ENCODE measurements at places on chromosomes 2 and 18.

DNA sequence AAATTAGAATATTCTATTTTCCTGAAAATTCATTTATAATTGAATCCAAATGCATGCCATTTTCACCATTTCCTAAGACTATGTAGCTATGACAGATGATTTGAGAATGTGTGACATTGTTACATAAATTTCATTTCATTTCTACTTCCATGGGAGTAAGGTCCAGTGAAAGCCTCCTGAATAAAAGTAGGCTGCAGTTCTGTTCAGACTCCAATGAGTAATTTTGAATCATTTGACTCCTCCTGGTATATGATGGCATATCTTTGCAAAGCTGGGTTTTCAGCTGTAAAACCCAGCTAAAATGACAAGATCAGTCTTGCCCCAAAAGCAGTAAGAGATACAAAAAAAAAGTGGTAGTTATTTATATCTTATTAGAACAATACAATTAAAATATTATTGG lies 101.0 kb upstream of the DNAJC10 start:
- peak; percentile 17 for DNase-seq

- no peak for DNase-seq
Measured at GRCh38 chr2:145068509-145068908, 548.6 kb upstream of the ZEB2 start.

- DNase-seq = no peak
Measured at GRCh38 chr2:237865623-237866041, 6.2 kb downstream of the RAMP1 start.

DNA sequence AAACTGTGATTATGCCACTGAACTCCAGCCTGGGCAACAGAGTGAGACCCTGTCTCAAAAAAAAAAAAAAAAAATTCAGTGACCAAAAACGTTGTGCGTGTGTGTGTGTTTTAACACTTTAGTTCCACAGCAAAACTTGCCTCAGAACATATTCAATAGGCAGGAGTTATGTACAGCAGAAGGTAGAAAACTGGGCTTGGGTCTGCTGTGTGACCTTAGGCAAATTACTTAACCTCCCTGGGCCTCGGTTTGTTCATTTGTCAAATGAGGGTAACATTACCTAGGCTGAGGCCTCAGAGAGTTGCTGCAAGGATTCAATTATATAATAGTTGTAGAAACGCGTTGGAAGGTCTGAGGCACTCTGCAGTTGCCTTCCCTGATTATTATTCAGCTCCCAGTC lies 10.3 kb upstream of the SCG2 start:
- no peak for DNase-seq

DNA sequence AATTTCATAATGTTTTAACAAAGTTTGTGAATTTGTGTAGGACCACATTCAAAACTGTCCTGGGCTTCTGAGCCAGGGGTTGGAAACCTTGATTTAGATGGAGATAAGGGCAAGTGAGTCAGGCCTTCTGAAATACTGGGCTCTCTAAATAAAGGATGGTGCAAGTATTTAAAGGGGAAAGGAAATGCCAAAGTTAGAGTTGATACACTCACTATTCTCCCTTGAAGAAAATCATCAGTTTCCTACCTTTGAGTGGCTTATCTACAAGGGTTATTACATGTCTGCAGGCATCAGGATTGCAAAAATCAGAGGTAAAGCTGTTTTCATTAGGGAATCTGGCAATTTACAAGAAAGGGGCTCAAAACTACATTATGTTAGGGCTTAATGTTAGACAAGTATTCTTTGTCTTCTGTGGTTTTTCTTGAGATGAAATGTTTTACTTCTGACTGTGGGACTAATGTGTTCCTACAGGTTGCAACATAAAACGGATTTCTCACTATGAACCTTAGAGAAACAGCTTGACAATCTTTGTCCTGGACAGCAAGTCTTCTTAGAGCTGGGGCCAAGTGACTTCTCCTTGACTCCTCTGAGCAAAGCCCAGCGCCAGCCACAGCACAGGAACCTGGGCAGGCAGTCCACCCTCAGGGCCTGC lies 31.1 kb downstream of the RNU4ATAC start:
- DNase-seq = peak; percentile 77

DNA sequence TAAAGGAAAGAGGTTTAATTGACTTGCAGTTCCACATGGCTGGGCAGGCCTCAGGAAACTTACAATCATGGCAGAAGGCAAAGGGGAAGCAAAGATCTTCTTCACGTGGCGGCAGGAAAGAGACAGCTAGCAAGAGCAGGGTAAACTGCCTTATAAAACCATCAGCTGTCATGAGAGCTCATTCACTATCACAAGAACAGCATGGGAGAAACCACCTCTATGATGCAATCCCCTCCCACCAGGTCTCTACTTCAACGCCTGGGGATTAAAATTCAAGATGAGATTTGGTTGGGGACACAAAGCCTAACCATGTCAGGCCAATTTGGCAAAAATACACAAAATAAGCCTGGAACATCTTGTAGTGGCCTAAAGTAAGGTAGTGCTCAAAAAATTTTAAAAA lies 152.6 kb downstream of the COL6A3 start:
- DNase-seq = no peak

DNA sequence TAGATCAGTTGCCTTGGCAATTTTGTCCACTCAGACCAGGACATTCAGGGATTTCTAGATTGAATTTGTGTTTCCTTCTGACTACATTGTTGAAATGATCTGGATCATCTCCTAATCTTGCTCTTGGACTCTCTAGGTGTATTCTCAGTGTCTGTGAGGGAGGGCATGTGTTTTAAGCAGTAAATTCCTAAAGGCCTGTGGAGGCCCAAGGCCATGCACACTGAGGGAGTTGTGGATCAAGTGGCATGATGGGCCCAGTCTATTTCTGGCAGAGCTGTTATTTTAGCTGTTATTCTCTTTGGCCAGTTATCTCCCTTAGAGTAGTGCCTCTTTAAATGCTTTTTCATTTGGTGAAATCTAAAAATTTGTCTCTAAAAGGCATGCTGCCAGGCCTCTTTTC lies 144.9 kb downstream of the RPIA start:
- no peak for DNase-seq

- DNase-seq = no peak
Measured at GRCh38 chr18:77079954-77080682, 52.5 kb downstream of the MBP start.

DNA sequence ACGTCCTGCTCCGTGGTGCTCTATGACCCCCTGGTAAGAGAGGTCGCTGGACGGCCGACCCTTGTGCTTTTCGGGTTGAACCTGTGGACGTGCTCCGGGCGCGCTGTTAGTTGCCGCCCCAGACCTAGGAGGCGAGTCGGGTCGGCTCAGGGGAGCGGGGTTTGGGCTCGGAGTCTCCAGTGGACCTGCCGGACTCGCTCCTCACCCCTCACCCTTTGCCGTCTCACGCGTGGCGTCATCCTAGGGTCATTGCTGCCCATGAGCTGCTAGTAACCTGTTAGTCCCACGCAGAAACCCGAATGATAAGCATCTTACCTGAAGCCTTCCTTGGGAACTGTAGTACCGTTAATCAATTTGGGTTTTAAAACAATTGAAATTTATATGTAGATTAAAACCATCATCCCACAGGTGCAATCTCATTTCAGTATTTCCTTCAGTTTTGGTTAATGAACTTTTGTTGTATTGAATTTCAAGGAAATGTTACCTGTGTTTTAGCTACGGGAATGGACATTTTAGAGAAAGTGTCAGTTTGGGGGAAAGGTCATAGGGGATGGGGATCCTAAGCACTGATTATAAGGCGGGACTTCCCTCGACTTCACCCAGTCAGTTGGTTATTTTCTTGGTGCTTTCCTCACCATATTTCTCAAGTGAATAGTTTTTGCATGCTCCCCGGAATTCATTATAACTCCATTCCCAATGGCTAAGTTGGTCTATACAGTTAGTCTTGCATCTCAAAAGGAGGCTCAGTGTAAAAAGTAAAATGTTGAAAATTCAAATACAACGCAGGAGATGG lies 536 bp downstream of the ELP2 start:
- DNase-seq = peak; percentile 8

DNA sequence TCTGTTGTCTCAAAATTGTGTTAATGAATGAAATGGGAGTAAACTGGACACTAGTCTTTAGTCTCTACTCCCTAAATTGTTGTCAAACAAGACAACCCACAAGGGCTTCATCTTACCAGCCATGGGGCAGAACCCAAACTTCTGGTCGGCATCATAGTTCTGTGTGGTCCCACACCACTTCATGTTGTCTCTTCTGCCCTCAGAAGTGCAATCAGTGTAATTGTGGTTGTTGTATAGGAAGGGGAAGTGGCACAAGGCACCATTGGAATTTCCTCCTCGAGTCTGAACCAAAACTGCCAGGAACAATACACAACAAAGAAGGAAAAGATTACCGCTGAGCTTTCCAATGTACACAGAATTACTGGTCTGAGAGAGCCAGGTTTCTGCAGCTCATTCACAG lies 12.6 kb downstream of the FN1 start:
- no peak for DNase-seq

DNA sequence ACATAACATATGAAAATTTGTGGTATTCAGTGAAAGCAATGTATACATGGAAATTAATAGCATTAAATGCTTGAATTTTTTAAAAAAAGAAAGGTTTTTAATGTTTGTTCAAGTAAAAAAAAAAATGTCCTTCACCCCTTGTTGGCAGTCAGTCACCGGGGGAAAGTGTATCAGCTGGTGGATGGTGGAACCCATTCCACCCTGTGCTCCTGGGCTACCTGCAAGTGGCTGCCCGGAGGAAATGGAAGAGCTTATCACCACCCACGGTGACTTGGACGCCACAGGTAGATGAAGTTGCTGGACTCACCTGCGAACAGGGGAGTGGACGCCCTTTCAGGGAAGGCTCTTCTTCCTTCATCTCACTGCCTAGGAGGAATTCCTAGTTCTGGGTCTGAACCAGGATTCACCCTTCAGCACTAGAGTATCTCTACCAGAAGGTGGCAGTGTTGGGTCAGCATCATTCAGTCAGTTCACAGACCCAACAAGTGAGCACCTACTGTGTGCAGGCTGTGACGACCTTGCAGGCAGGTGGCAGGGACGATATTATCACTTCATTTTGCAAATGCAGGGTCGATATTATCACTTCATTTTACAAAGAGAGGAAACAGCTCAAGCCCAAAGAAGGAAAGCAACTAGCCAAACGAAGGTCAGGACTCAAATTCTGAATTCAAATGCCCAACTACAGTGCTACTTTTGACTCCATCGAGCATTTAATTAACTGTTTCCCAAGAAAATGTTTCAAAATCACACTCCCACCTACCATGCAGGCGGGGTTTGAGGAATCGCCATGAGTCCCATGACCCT lies 35.8 kb downstream of the CIB4 start:
- peak; percentile 54 for DNase-seq

DNA sequence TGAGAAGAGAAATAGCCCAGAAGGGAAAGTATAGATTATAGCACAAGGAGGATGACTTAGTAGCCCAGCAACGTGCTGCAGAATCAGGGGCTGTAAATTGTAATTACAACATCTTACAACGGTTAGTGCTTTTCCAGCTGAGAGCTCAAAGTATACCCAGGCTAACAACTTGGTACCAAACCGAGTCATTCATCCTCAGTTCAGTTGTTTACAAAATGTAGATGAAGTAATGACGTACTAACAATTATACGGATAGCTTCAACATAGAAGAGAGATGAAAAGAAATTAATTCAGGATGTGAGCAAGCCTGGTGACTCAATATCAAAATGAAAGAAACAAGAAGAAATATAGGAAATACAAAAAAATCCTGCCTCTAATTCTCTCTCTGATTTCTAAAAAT lies 99.2 kb downstream of the DYNAP start:
- peak; percentile 17 for DNase-seq

GRCh38 chr18:5600378-5601071 lies 56.7 kb upstream of the EPB41L3 start:
- DNase-seq = no peak

DNA sequence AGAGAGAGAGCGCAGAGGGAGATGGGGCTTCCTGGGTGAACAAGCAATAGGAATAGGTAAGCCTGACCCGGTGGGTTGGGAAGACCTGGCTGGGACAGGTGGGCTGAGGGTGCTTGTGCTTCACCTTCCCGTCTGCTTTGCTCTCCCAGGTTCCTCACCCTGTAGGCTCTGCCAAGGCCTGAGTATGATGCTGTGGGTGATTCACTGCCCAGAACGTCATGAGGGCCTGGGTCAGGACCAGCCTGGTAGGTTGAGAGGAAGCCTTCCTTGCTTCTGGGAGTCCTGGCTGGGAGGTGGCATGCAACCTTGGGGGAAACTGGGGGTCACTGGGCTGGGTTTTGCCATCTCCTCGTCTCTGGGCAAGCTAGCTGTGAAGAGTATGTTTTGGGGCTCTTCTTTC lies 220.2 kb upstream of the APCDD1 start:
- peak; percentile 24 for DNase-seq

DNA sequence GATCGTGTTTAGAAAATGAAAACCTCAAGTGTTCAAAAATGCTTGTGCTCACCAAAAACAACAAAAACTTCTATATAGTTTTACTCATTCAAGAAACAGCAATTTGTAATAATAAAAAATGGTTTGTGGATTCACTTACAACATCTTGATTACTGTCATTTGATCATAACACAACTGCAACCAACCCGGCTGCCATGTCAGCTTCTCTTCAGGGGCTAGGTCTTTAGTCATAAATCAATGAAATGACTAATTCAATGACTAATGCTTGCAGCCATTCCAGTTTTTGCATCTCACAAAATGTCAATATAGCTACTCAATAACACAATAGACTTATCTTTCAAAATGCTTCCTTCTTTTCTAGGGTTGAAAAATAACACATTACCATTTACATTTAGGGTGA lies 128.0 kb downstream of the OLA1 start:
- DNase-seq = peak; percentile 61

DNA sequence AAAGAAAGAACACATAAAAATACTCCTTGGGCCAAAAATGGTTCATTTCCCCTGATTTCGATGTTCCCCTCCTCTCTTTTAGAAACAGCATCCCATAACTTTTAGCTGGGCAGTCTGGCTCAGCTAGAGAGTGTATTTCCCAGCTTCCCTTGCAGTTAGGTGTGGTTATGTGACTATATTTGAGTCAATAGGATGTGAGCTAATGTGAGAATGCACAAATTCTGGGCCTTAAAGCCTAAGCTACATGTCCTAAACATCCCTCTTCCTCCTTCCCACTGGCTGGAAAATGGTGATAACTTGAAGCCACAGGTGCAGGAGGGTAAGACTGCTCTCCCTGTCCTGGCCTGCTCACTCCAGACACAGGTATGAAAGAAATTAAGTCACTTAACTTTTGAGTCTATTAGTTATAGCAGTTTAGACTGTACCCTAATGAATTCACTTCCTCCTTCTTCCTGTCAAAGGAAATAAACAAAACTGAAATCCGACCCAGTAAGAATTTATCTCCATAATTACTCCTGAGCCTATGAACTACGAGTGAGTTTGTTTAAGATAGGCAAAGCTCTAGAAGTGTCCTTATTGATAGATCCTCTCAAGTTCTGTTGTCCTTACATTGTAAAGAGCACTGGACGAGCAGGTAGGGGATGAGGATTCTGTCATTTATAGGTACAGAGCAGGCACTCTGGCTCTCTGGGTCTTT lies 177.6 kb downstream of the MTX2 start:
- DNase-seq = no peak

GRCh38 chr2:144712550-144712940 lies 192.6 kb upstream of the ZEB2 start:
- DNase-seq = no peak

- DNase-seq = peak; percentile 92
Measured at GRCh38 chr2:9179572-9180201, 26.9 kb upstream of the ASAP2 start.

GRCh38 chr2:17864676-17865075 lies 13.8 kb upstream of the KCNS3 start:
- no peak for DNase-seq
